Inflammatory macrophage treated with lipopolysaccharide for 4 hours (primary cell): ENCODE measurements at places on chromosomes 5 and 9.

DNA sequence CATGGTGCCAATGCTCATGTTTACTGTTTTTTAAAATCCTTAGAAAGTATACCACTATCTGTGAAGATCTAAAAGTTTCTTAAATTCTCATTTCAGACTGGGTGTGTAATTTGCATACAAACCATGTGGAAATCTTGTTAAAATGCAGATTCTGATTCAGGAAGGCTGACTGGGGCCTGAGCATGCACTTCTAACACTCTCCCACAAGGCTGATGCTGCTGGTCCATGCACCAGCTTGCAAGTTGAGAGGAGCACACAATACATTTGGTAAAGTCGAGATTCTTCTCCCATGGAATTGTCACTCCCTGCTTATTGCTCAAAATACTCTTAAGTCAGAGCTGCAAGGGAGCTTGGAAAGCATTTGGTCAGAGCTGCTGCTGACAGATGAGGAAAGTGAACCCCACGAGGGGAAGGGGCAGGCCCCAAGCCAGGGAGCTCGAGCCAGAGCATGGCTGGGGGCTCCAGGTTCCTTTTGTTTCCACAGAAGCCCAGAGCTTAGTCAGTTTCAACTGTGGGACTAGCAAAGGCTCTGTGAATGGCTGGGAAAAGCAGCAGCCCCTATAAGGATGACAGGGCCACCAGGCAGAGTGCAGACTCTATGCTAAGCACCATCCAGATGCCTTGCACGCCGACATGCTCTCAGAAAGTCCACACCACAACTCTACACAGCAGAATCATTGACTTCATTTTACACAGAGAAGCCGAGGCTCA lies 93.5 kb upstream of the HAND1 start:
- no peak for DNase-seq

GRCh38 chr5:162657076-162657475 lies 589.5 kb downstream of the GABRG2 start:
- no peak for DNase-seq

GRCh38 chr5:41686191-41686590 lies 175.8 kb upstream of the PLCXD3 start:
- no peak for DNase-seq

DNA sequence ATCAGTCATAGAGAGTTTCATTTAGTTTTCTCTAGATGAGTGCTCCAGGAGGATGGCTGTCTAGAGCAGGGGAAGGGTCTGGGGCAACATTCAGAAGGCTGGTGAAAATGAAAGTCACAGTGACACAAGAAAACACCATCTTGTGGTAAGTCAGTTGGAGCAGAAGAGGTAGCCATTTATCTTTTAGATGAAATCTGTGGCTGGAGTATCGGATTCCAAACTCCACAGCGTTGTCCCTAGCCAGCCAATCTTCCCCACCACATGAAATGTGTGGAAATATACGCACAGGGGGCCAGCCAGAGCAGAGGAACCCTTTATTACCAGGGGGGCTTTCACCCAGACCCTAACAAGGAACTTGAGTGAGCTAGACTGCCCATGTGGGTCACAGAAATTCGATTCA lies 15.9 kb upstream of the TNFAIP8 start:
- no peak for DNase-seq

GRCh38 chr5:157252711-157253465 lies 13.0 kb upstream of the CYFIP2 start:
- no peak for DNase-seq

GRCh38 chr9:77453825-77454647 lies 194.1 kb downstream of the GNA14 start:
- peak; percentile 22 for DNase-seq

DNA sequence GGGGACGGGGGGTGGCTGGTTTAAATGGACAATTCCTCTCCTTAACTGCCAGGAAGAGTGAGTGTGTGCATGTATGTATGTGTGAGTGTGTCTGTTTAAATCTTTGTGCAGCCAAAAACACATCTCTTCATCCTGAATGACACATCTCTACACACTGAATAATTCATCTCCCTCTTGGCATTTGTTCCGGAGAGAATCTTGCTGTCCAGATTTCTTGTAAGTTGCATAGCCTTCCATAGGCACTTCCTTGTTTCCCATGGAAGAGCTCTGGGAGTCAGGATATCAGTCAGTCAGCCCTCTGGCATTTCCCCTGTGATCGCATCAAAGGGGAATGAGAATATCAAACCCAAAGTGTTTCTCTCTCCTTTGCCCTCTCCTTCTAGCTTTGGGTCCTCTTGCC lies 74.7 kb downstream of the WWC1 start:
- no peak for DNase-seq

DNA sequence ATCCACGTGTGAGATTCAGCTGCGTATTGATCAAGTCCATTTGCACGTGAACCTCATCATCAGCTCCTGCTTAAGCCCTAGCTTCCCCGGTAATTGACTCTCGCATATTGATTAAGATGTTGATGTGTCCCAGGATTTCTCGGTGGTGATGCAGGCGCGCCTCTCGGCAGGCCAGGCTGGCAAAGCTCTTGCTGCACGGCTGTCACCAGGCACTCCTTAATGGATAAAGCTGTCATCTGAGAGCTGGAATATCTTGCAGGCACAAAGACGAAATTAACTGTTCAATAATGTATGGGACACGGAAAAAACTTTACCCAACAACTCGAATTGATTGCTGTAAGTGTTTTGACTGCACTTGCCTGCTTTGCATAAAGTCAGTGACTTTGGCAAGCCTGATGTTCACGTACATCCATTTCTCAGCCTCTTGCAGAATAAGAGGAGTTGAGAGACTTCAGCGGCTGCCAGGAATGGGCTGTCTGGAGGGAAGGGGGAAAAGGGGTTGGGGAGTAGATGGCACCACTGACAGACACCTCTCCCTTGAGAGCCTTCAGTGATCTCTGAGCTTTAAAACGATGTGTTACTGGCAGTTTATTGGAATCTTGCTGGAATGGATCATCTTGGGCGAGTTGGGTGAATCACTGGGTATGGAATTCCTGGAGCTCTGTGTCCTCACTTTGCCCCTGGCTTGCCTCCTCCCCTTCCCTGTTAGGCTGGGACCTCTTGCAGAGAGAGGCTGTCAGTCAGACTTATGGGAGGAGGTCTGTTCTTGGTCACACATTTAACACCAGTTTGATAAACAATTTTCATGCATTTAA lies 650.3 kb downstream of the CCDC171 start:
- no peak for DNase-seq

DNA sequence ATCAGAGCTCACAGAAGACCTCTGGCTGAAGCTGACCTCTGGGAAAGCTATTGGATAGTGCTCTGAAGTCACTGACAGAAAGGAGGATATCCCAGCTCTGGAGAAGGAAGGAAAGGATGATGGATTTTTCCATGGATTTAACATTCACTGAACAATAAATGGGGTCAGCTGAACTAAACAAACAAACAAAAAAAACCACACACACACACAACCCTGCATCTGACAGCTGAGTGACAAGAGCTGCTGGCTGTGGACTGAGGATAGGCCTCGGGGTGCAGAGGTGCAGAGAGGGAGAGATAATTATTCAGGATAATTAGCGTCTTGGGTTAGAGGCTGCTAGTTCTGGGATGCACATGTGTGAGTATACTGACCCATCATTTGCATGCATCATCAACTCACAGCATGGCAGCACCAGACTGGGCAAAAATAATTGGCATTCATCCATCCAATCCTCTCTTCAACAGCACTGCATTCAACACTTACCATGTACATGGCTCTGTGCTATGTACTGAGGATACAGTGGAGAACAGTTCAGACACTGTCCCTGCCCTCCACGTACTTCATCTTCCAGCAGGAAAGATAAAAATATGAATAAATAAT lies 131.4 kb upstream of the TRIM32 start:
- DNase-seq, result no peak

DNA sequence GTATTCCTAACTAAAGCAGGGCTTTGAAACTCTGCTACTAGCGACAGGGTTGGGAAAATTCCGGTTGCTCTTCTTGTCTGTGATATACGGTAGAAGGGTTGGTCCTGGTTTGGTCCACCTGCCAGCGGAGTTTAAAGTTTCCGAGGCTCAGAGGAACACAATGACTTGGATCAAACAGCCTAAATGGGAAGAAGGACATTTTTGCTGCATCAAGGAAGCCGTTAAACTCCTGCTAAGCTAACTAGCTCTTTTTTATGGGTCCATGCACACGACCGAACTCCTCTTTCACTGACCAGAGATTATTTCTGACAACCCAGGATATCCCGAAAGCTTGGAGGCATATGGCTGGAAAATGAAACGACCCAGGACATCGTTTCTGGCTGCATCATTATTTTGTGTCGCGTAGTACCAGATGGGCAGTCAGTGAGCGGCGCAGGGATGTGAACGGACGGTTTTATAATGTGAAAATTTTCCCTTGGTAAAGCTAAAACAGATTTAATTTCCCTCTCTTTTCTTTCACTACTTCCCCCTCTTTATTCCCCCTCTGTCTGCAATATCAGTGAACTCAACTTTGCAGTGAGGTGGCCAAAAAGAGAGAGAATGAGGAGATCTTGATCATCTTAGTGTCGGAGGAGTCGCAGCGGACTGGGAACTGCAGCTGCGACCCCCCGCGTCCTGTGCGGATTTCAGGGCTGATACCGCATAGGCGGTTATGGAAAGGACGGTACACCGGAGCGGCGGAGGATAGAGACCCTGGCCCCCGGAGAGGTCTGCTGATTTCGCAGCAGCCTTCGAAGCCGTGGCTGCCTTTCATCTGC lies at the start of gene LURAP1L:
TSS of gene LURAP1L (plus strand) at position 160 of the 818 bp plus-strand sequence. CDS start 696 bp downstream, outside the sequence.
- DNase-seq, result peak; percentile 3

DNA sequence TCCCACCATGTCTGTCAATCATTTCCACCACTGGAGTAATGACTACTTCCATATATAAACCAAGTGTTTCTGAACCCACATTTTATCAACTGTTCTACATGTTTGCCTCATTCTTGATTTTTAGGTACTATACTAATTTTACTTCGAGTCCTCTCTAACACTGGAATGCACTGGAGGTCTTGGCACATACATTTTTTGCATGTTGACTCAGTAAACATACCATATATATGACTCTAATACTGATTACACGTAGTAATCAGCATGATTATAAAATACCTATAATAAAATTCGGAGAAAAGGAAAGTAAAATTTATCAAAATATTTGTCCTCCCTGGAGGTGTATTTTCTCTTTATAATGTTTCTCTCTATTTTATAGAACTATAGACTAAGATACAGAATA lies 621.7 kb upstream of the NUDT12 start:
- no peak for DNase-seq

DNA sequence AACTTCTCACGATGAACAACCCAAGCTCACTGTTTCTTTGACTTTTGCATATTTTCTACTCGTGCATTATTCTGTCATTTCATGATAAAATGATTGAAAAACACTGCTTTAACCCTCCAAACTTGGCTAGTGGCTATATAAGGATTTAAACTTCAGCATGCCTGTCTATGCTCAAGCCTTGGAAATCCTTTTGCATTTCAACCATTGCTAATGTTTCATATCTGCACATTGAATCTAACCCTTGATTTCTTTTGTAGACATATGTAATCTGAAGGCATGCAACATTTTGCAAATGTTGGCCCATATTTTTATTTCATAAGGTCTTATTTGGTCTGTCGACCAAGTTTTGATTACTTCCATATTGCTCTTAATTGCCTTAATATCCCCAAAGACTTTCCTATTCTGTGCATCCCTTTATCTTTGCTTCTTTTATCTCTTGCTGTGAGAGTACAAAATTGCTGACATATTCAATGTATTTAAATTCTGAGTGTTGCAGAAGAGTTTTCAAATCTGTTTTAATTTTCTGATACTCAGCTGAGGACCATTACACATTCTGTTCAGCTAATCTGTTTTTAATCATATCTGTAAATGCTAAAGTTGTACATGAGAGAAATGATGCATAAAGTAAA lies 403.7 kb upstream of the ZNF608 start:
- no peak for DNase-seq

DNA sequence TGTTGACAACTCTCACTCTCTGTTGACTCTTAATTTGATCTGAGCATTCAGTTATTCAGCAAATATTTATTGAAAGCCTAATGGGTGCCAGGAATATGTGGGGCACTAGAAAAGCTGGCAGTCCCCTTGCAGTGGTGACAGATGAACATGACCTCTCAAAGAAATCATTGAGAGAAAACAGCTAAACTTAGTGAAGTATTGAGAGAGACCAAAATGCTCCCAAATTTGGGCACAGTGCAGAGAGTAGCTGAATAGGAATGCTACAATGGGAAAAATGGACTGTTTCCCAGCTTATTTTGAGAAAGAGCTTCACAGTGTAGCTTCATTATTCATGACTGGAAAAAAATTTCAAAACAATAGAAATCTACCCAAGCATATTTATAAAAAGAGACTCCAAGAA lies 257.9 kb downstream of the SGCD start:
- DNase-seq, result no peak

- no peak for DNase-seq
These were observed 309.3 kb downstream of the CHSY3 start for GRCh38 chr5:130213607-130214006.

DNA sequence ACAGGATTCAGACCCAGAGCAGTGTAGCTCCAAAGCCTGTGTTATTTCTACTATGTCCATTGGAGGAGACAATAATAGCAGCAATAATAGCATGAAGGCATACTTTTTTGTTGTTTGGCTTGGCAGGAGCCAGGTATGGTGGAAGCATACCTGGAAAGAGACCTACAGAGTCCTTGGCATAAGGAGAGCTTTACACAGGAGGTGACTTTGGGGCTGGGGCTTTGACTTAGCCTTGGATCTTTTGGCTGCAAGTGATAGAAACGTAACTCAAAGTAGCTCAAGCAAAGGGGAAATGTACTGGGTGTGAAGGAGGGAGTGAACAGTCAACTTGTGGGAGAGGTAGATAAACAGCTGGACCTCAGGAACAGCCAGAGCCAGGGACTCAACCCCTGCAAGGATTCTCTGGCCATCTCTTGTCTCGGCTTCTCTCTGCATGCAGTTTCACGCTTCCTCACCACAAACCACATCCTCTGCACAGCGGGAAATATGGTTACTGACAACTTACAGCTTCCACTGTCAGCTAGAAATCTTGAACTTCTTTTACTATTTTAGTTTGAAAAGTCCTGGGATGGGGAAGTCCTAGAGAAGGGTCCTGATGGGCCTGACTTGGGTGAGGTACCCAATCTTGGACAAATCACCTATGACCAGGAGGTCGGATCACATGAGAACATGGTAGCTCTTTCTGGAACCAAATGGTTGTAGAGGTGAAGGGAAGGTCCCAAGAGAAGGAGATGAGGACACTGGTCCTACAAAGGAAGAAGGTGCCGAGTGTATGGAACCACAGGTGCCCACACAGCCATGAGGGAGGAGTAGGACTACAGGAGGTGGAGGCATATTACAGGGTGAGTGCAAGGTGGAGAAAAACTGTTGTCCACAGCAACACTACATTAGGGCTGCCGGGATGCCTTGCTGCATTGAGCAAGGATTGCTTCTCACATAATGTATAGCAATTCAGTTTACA lies 47.0 kb upstream of the TGFBR1 start:
- DNase-seq, result peak; percentile 77

- DNase-seq, result peak; percentile 58
These were observed 137.0 kb downstream of the COL23A1 start for GRCh38 chr5:178453224-178453623.

GRCh38 chr9:2620919-2621721 lies 467 bp upstream of the VLDLR start:
- DNase-seq, result peak; percentile 21

GRCh38 chr5:55445791-55446190 lies 89.0 kb downstream of the PLPP1 start:
- DNase-seq, result no peak
